ENCODE measurements at places on chromosomes 5 and 9. TPM values are rescaled to one million over a fixed set of nuclear protein-coding genes. Genes with fewer than 3 reads are reported as not detected.

- H3K36me3 ChIP-seq: peaks cover 2% of the 10 kb centered on the region
- peaks cover 34% of the 10 kb centered on the region for H3K4me1 ChIP-seq
- no peak for DNase-seq
- no peak overlapping the region for H3K27ac ChIP-seq
Observed at GRCh38 chr5:74638544-74638969, 2.0 kb downstream of the ENC1 start.

- H3K27me3 ChIP-seq: no peaks in the 10 kb centered on the region
- H3K36me3 ChIP-seq: no peaks in the 10 kb centered on the region
- DNase-seq: no peak
- H3K4me1 ChIP-seq: no peaks in the 10 kb centered on the region
- no peak overlapping the region for H3K27ac ChIP-seq
Observed at GRCh38 chr9:7579351-7579750, 220.2 kb downstream of the DMAC1 start.

- no peaks in the 10 kb centered on the region for H3K4me1 ChIP-seq
- no peak overlapping the region for H3K27ac ChIP-seq
- DNase-seq: no peak
Observed at GRCh38 chr5:150144246-150144801, 11.3 kb downstream of the PDGFRB start.

GRCh38 chr5:134136771-134137170 lies 22.3 kb downstream of the TCF7 start:
- peak overlapping the region; percentile 39 for H3K4me3 ChIP-seq
- H3K27ac ChIP-seq: peak overlapping the region; percentile 95
- no peak for DNase-seq
- peaks cover 61% of the 10 kb centered on the region for H3K4me1 ChIP-seq
- H3K36me3 ChIP-seq: peaks cover 23% of the 10 kb centered on the region

The TEX48 gene
- total RNA-seq: not detected

The ZDHHC11 gene
- total RNA-seq: 38.0 TPM

The PCDHGB3 gene
- 0.41 TPM for total RNA-seq

The SLC46A2 gene
- not detected for total RNA-seq

- peaks cover 8% of the 10 kb centered on the region for H3K36me3 ChIP-seq
- H3K4me3 ChIP-seq: no peak overlapping the region
- H3K27me3 ChIP-seq: no peaks in the 10 kb centered on the region
- peaks cover 7% of the 10 kb centered on the region for H3K4me1 ChIP-seq
Observed at GRCh38 chr9:132381966-132382541, 24.6 kb downstream of the TTF1 start.

The CACNA1B gene
- not detected for total RNA-seq

The TBC1D9B gene
- total RNA-seq: 65.9 TPM

- no peak overlapping the region for H3K27ac ChIP-seq
- no peaks in the 10 kb centered on the region for H3K27me3 ChIP-seq
- H3K4me1 ChIP-seq: no peaks in the 10 kb centered on the region
- no peak overlapping the region for H3K4me3 ChIP-seq
- no peak for DNase-seq
Observed at GRCh38 chr5:69343083-69343482, 10.5 kb upstream of the CCDC125 start.

DNA sequence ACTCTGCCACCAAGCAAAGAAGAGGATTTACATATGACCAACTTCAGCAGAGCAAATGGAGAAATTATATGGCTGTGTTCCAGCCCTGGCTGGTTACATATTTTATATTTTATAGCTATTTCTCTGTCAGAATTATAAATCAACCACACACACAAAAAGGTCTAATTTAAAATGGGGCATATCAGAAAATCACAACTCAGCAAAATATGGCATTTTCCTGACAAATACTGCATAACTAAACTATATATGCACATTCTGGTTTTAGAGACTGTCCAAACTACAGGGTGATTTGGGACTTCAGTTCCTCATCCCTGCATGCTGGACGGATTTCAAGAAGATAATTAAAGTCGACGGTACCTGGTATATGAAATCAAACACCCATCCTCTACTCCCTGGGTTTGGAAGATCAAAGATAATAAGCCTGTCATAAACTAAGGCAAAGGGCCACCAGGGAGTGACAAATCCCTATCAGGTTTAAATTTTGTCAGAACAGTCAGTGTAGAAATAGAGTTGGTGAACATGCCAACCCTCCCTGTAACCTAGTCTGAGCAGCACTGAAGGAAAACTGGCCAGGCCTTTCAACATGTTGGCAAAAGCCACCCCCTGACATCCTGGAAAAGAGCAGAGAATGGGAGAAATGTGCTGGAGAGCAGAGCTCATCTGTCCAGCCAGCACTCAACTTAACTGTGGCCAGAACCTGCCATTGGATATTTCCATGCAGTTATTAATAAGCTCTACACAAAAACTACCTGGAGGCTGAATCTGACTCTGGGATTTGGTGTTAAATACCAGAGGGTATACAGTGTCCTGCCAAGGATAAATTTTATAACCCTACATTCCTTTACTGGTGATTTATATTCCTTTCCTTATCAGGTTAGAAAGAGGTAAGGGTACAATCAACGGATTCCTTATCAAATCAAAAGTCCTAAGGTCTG lies 235.7 kb downstream of the ENC1 start:
- no peak overlapping the region for H3K4me3 ChIP-seq
- no peak overlapping the region for H3K27ac ChIP-seq
- DNase-seq: no peak

GRCh38 chr5:171158581-171158980 lies 150.5 kb upstream of the TLX3 start:
- H3K27me3 ChIP-seq: no peaks in the 10 kb centered on the region
- H3K4me3 ChIP-seq: no peak overlapping the region
- no peaks in the 10 kb centered on the region for H3K36me3 ChIP-seq
- DNase-seq: no peak
- H3K27ac ChIP-seq: no peak overlapping the region
- no peaks in the 10 kb centered on the region for H3K4me1 ChIP-seq

DNA sequence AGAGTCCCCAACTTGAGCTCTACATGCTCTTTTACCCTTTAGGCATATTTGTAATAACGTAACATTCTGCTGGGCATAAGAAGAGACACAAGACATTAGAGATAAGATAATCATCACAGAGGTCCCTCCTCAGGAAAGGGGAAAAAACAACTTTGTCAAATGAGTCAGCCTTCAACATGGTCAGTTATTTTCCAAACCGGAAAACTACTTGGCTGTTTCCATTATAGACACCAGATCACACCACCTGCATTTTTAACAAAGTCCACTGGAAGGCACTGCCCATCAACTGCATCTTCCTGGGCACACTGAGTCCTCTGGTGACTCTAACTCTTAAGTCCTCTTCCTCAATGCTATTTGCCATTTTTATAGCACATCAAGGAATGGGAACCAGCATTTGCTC lies 221.8 kb downstream of the FAM114A2 start:
- no peaks in the 10 kb centered on the region for H3K36me3 ChIP-seq
- no peaks in the 10 kb centered on the region for H3K4me1 ChIP-seq
- H3K4me3 ChIP-seq: no peak overlapping the region
- no peaks in the 10 kb centered on the region for H3K27me3 ChIP-seq

The MLANA gene
- total RNA-seq: not detected

DNA sequence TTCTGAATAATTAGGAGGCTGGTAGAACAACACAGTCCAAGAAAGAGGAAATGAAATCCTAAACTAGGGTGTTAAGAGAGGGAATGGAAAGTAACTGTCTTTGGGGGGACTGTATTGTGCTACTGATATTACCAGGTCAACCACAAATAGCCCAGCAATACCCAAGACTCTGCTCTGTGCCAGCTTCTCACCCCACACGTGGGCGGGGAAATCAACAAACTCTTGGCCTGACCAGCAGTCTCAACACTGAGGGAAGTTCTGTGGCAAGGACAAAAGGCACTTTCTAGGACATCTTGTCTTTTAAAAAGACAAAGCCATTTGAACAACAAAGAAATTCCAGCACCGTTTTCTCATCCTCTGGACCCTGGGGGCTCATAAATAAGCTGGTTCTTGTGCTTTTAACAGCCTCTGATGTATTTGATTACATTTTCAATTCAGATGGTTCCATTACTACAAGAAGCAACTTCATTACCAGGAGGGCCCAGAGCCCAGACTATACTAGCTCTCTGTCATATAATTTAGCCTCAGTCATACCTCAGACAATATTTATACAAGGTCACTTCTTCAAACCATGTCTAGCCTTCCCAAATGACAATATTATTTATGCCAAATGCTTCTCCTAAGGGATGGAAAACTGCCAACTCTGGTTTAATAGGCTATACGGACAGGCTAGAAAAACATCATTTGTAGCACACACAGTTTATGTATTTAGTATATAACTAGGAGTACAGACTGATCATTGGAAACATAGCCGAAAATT lies 297.8 kb downstream of the CWC27 start:
- no peaks in the 10 kb centered on the region for H3K27me3 ChIP-seq
- H3K27ac ChIP-seq: no peak overlapping the region
- no peak for DNase-seq
- H3K4me1 ChIP-seq: no peaks in the 10 kb centered on the region
- no peak overlapping the region for H3K4me3 ChIP-seq
- no peaks in the 10 kb centered on the region for H3K36me3 ChIP-seq

GRCh38 chr5:175102717-175103116 lies 341.3 kb downstream of the DRD1 start:
- H3K27me3 ChIP-seq: peaks cover 4% of the 10 kb centered on the region
- H3K4me1 ChIP-seq: no peaks in the 10 kb centered on the region
- H3K4me3 ChIP-seq: no peak overlapping the region
- H3K36me3 ChIP-seq: no peaks in the 10 kb centered on the region
- no peak for DNase-seq

- peaks cover 5% of the 10 kb centered on the region for H3K27me3 ChIP-seq
- no peak for DNase-seq
- no peaks in the 10 kb centered on the region for H3K36me3 ChIP-seq
- no peaks in the 10 kb centered on the region for H3K4me1 ChIP-seq
- no peak overlapping the region for H3K4me3 ChIP-seq
Observed at GRCh38 chr9:37916471-37917312, 12.8 kb upstream of the SLC25A51 start.

The LCN9 gene
- not detected for total RNA-seq

DNA sequence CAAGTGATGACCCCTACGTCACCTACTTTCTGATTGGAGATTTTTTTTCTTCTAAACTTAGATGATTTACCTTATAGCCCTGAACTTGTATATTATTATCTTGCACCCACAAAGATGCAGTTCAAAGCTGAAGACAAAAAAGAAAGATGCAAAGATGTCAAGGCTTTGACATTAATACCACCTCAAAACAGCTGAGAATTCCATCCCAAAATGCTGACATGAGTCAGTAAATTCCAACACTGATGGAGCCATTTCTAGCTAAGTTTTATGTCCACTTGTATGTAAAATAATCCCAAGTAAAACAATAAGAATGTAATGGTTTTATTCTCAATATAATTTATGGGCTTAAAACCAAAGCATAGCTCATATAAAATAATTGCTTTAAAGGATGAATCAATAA lies 91.5 kb upstream of the CDH9 start:
- H3K27me3 ChIP-seq: no peaks in the 10 kb centered on the region
- H3K36me3 ChIP-seq: no peaks in the 10 kb centered on the region
- no peak overlapping the region for H3K27ac ChIP-seq
- H3K4me3 ChIP-seq: no peak overlapping the region

The LECT2 gene
- not detected for total RNA-seq

- peak overlapping the region; percentile 92 for H3K27ac ChIP-seq
- no peak for DNase-seq
- H3K36me3 ChIP-seq: no peaks in the 10 kb centered on the region
- H3K4me1 ChIP-seq: peaks cover 21% of the 10 kb centered on the region
- H3K27me3 ChIP-seq: no peaks in the 10 kb centered on the region
Observed at GRCh38 chr5:41870627-41871048, 413 bp upstream of the OXCT1 start.

- no peak overlapping the region for H3K27ac ChIP-seq
- DNase-seq: no peak
- H3K36me3 ChIP-seq: no peaks in the 10 kb centered on the region
Observed at GRCh38 chr5:35518104-35518503, 99.6 kb upstream of the SPEF2 start.

The APBA1 gene
- total RNA-seq: 0.51 TPM

The FCN1 gene
- 0.25 TPM for total RNA-seq

DNA sequence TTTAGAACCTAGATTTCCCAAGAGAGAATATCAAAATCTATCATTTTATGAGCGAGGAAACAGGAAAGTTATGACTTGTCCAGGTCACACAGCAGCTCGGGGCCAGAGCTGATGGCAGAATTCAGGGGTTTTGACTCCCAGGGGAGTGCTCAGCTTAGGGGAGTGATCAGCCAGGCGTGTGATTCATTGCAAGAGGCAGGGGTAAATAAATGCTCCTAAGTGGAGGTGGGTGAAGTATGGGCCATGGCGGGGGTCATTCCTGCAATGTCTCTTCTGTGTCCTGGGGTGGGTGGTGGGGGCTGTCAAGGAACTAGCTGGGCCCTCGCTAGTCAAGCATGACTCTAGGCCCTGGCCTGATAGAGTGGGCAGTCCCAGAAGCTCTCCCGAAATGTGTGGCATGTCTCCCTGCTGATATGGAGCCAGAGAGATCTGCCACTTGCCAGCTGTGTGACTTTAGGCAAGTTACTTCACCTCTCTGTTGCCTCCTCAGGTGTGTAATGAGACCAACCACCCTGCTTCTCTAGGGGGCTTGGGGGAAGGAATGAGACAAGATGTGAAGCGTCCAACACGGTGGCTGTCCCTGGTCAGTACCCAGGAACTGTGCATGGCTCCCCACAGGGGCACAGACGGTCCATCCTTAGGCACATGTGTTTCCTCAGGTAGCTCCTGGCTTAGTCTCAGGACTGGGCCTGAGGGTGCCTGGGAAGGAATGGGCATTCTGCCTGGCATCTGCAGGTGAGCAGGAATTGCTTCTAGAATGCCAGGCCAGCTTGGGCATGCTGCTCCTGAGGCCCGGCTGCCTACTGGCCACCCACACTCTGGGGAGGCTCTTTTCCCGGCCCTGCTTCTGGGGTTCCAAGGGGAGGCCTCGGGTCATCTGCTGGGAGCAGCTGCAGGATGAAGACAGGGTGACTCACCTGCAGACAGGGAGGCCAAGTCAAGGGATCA lies 36.5 kb upstream of the SH3PXD2B start:
- no peaks in the 10 kb centered on the region for H3K36me3 ChIP-seq
- no peak for DNase-seq
- peaks cover 29% of the 10 kb centered on the region for H3K27me3 ChIP-seq
- no peaks in the 10 kb centered on the region for H3K4me1 ChIP-seq
- no peak overlapping the region for H3K27ac ChIP-seq
- no peak overlapping the region for H3K4me3 ChIP-seq

The SUB1 gene
- total RNA-seq: 294 TPM

The GLRX gene
- 56.8 TPM for total RNA-seq

GRCh38 chr5:169190849-169191248 lies 110.1 kb downstream of the SLIT3 start:
- no peak overlapping the region for H3K4me3 ChIP-seq
- no peak for DNase-seq
- H3K36me3 ChIP-seq: no peaks in the 10 kb centered on the region
- H3K4me1 ChIP-seq: no peaks in the 10 kb centered on the region

The GDF9 gene
- 0.92 TPM for total RNA-seq

The PDLIM4 gene
- total RNA-seq: not detected
